ENCODE measurements at places on chromosomes 11 and 22.

GRCh38 chr11:20610825-20611224 is 11.4 kb downstream of the SLC6A5 start:
- DNase-seq, result no peak

DNA sequence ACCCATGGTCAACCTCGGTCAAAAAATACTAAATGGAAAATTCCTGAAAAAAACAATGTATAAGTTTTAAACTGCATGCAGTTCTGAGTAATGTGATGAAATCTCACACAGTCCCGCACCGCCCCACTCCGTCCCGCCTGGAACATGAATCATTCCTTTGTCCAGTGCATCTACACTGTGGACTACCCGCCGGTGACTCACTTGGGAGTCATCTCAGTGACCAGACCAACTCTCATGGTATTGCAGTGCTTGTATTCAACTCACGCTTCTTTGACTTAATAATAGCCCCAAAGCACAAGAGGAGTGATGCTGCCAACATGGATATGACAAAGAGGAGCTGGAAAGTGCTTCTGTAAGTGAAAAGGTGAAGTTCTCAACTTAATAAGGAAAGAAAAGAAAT is 48.8 kb downstream of the ARHGAP32 start:
- DNase-seq, result peak; percentile 88

- DNase-seq, result no peak
These were observed 10.2 kb downstream of the VSTM5 start for GRCh38 chr11:93840180-93840579.

GRCh38 chr11:132228746-132229325 is 858.4 kb downstream of the NTM start:
- peak; percentile 23 for DNase-seq

Measured in GM03348 (cell line).